SIG-M5 (cell line): ENCODE measurements at places on chromosomes 5 and 9.

GRCh38 chr9:99807276-99807852 lies 14.3 kb upstream of the NR4A3 start:
- no peak for DNase-seq

DNA sequence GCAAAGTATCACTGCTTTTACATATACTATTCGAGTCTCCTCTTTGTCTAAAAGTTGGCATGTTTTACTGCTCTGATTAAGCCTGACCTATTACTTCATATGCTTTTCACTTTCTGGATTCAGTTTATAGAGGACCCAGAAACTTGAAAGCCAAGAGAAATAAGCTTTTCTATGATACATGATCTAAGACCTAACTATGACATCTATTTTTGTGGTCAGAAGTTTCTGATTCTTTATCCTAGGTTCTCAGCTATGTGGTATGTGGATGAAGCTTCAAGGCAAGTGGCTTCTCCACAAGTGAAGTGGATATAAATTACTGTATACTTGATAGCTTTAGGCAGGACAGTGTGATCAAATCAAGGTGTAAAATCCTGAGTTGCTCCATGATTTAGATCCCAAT lies 6.3 kb downstream of the EDIL3 start:
- no peak for DNase-seq

GRCh38 chr9:37191403-37192089 lies 71.2 kb downstream of the ZCCHC7 start:
- no peak for DNase-seq

DNA sequence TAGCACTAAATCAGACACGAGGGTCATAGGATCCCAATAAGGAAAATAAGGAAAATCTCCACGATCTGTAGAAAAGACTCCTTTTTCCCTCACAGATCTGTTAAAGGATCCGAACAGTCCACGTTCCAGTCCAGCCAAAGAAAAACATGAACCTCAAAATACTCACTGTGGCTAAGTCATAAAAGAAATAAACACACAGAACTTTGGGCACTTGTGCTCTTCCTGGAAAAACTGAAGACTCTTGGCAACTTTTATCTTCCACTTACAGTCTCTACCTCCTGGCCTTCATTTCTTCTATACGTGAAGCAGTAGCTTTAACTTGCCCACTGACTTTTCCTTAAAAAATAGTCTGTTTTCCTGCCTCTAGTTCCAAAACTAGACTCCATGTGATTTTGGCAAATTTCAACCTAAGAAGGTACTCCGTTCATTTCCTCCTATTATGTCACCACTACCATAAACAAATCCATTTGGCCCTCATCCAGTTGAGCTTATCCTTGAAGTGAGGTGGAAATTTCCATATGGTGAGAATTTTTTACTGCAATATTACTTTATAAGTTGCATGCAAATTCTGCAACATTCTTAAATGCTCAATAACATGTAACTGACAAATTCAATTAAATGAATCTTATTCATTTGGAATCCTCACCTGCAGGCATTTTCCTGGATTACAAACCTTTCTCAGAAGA lies 5.3 kb upstream of the LHFPL2 start:
- DNase-seq: no peak

DNA sequence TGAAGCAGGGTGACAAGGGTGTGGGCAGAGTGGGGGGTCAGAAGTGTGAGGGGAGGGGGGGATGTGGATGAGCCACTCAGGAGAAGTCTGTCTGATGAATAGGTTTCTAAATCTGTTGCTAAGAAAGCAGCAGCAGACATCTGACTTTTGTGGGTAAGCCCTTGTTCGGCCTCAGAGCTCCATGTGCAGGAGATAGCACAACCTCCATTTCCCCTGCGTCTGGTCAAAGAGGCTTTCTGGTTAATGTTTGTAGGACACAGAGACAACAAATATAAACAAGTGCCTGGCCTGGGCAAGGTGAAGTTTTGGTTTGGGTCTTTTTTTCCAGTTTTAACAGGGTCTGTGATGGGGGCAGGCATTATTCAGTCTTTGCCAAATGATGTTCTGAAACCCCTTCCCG lies 57.0 kb upstream of the GNE start:
- no peak for DNase-seq

GRCh38 chr9:92971776-92972175 lies 24.5 kb downstream of the FGD3 start:
- no peak for DNase-seq

DNA sequence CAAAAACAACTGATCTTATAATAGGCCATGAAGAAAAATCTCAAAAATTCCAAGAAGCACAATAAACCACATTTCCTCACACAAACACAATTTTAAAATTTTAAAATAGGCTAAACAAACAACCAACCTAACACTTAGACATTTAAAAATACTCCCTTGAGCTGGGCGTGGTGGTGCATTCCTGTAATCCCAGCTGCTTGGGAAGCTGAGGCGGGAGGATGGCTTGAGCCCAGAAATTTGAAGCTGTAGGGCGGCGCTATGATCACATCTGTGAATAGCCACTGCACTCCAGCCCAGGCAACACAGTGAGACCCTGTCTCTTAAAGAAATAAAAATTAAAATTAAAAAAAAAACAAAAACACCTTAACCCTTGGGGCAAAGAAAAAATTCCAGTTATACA lies 36.9 kb upstream of the TESK1 start:
- DNase-seq: no peak

DNA sequence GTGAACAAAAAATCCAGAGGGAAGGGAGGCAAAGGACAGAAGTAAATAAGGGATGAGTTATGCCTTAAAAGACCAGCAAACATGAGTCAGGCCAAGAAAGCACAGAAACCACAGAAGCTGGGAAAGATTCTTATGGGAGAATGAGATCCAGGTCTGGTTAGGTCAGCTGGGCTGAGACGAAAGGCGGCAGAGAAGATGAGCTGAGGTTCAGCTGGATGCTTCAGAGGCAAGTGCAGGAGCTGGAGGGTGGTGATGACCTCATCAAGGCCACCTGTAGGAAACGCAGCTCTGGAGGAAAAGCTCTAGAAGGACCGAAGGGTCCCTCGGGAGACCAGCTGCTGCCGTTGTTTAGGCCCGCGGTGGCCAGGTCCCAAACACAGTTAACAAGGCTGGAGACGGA lies 152.0 kb downstream of the MYO10 start:
- no peak for DNase-seq

DNA sequence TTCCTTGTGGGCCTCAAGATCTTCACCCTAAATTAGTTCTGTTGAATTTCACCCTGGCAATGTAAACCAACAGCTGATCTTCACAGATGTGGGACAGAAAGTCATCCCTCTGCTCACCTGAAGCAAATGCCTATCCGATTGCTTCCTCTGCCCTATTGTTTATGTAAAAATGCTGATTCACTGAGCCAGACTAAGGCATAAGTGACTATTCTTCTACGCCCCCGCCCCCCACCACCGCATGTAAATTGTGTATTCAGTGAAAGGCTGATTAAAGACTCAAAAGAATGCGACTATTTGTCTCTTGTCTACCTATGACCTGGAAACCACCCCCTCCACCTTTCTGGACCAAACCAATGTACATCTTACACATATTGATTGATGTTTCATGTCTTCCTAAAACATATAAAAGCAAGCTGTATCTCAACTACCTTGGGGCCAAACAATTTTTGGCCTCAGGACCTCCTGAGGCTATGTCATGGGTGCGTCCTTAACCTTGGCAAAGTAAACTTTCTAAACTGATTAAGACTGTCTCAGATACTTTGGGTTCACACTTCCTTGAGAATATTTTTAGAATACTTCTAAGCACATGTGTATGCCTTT lies 129.7 kb upstream of the BOD1 start:
- DNase-seq: no peak

DNA sequence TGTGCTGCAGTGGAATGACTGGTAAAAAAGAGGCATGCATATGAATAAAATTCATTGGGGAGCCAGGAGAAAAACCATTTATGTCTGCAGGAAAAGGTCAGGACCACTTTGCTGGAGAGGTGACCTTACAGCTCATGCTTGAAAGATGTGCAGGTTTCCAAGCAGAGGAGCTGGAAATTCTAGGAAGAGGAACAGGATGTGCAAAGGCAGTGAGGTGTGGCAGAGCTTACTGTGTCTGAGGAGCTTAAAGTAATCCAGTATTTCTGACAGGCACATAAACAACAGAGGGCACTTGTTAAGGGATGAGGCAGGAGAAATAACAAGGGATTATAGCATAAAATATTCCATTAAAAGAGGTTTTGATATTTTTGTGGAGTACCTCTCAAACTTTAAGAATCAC lies 203.2 kb downstream of the CD180 start:
- DNase-seq: no peak

DNA sequence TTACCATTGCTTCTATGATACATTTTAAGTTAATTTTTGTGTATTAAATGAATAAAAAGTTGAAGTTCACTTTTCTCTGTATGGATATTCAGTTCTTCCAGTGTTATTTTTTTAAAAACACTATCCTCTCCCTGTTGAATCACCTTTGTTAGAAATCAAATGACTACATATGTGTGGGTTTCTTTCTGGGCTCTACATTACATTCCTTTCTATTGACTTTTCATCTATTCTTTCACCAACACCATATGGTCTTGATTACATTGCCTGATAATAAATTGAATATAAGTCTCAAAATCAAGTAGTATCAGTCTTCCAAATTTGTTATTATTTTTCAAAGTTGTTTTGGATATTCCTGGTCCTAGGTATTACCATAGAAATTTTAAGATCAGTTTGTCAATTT lies 7.3 kb upstream of the RASEF start:
- DNase-seq: no peak

GRCh38 chr5:946720-947625 lies 54.3 kb downstream of the TRIP13 start:
- no peak for DNase-seq

GRCh38 chr5:88689668-88690408 lies 193.1 kb downstream of the MEF2C start:
- DNase-seq: no peak

GRCh38 chr9:88237991-88238571 lies 99.8 kb upstream of the SPATA31C2 start:
- DNase-seq: no peak

GRCh38 chr5:178244576-178244975 lies 12.0 kb upstream of the PHYKPL start:
- DNase-seq: no peak

GRCh38 chr5:91178461-91178860 lies 204.7 kb downstream of the ARRDC3 start:
- no peak for DNase-seq

GRCh38 chr5:156208271-156208670 lies 118.7 kb upstream of the SGCD start:
- no peak for DNase-seq
